Left lung (tissue), 14 donors: ENCODE measurements at places on chromosomes 11 and 22.

- DNase-seq = no peak
Observed at GRCh38 chr22:49593509-49593908, 234.2 kb downstream of the BRD1 start.

GRCh38 chr11:130458410-130458729 is 9.9 kb downstream of the ADAMTS15 start:
- no peak for DNase-seq

GRCh38 chr11:90629229-90629806 is 406.5 kb upstream of the CHORDC1 start:
- no peak for DNase-seq

GRCh38 chr22:23704062-23704461 is 13.2 kb downstream of the RGL4 start:
- no peak for DNase-seq

DNA sequence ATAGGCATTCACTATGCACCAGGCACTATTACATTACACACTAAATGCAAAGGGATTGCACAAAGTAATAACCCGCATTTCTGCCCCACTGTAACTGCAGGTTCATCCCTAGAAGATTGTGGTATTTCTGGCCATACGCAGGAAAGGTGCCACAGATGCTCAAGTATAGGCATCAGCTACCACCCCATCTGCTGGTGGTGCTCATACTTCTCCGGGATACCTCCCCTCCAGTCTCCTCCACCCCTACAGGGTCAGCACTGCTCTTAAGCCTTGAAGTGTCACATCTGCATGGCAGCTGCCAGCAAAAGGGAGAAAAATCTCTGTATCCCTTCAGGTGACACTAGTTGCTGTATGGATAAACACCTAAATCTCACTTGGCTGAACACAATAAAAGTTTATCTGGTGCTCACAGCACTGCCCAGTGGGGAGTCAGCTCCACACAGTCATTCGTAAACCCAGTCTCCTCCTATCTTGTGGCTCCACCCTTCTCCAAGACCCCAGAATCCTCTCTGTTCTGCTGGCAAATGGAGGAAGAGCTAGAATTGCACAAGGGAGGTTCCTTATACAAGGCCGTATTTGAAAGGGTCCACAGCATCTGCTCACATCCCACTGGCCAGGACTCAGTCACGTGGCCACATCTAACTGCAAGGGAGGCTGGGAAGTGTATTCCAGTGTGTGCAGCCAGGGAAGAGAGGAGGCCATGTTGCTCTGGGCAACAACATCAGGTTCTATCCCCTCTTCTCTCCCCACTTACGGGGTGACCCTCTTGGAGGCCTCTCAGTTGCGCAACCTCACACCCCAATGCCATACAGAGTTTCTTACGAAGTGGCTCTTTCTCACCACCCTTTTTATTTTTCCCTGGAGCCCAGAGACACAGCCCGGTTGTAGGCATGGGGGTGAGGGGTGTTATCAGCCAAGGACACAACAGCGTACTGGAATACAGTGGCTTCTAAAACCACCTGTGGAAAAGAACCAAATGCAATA is 114.7 kb downstream of the BUD13 start:
- DNase-seq = no peak

- no peak for DNase-seq
Observed at GRCh38 chr11:27233654-27234042, 129.4 kb downstream of the CCDC34 start.

- DNase-seq = no peak
Observed at GRCh38 chr11:121572571-121573059, 119.8 kb upstream of the SORL1-AS1 start.

GRCh38 chr11:98545544-98546175 is 475.1 kb upstream of the CNTN5 start:
- no peak for DNase-seq

GRCh38 chr22:48574776-48575617 is 1252.7 kb downstream of the BRD1 start:
- no peak for DNase-seq

DNA sequence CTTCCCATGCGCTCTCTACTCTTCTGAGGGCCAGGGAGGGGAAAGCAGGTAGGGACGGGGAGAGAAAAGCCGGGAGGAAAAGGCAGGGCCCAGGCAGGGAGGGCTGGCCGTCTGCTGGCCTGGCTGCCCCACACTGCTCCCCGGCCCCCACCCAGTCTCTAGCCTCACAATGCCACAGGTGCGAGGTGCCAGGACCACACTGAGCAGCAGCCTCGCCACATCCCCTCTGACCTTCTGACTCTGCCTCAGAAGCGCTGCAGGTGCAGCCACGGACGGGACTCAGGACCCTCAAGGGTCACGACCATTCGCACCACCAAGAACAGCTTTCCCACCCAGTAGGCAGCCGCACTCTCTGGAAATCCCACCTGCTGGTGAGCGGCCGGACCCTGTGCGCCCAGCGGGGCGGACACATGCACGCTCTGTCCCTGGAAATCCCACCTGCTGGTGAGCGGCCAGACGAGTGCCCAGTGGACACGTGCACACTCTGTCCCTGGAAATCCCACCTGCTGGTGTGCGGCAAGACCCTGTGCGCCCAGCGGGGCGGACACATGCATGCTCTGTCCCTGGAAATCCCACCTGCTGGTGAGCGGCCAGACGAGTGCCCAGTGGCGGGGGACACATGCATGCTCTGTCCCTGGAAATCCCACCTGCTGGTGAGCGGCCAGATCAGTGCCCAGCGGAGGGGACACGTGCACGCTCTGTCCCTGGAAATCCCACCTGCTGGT is 20.1 kb downstream of the TOLLIP start:
- no peak for DNase-seq

GRCh38 chr11:33654594-33654993 is 46.0 kb downstream of the C11orf91 start:
- DNase-seq = no peak

DNA sequence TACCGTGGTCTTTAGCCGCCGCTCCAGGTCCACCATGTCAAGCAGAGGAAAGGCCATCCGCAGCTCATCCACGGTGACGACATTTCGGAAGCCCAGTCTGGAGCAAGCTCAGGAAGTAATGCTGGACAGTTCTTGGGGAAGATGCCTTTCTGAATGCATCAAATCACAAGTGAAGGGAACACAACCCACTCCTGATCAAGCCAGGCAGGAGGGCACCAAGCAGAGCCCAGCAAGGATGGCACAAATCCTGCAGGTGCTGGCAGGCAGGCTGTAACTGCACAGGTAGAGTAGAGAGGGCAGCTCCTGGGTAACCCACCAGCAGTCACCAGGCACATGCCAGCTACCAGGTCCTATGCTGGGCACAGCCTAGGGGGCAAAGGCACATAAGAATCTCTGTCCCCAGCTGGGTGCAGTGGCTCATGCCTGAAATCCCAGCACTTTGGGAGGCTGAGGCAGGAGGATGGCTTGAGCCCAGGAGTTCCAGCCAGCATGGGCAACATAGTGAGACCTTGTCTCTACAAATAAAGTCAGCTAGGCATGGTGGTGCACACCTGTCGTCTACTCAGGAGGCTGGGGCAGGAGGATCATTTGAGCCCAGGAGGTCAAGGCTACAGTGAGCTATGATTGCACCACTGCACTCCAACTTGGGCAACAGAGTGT is 13.9 kb downstream of the HDHD5 start:
- DNase-seq = no peak

- DNase-seq = peak; percentile 19
Observed at GRCh38 chr11:70521475-70522308, 123.4 kb downstream of the CTTN start.

GRCh38 chr11:107526197-107526596 is 39.3 kb downstream of the ALKBH8 start:
- DNase-seq = no peak

GRCh38 chr11:23767576-23767975 is 729.3 kb upstream of the LUZP2 start:
- no peak for DNase-seq

GRCh38 chr11:6599449-6599848 is 4.0 kb downstream of the RRP8 start:
- DNase-seq = no peak

GRCh38 chr22:35479985-35480550 is 60.6 kb upstream of the RASD2 start:
- no peak for DNase-seq

- DNase-seq = no peak
Observed at GRCh38 chr11:18191376-18191775, 18.7 kb downstream of the MRGPRX4 start.

- DNase-seq = no peak
Observed at GRCh38 chr11:5597953-5598352, 1.5 kb downstream of the TRIM6 start.

DNA sequence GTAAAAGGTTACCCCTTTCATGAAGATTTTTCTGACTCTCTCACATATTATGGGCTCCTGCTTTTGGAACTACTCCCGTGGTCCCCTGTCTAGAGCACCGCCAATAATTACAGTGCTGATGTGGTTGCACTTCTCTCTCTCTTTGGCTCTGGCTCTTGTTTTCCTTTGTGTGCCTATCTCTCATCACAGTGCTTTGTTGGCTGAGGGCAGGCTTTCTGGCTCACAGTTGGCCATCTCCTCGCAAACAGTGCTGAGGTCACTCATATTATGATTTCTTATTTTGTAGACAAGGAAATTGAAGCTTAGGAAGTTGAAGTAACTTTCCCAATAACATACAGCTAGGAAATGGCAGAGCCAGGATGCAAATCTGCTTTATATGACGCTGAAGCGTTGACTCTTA is 192.5 kb downstream of the DDX10 start:
- DNase-seq = no peak

DNA sequence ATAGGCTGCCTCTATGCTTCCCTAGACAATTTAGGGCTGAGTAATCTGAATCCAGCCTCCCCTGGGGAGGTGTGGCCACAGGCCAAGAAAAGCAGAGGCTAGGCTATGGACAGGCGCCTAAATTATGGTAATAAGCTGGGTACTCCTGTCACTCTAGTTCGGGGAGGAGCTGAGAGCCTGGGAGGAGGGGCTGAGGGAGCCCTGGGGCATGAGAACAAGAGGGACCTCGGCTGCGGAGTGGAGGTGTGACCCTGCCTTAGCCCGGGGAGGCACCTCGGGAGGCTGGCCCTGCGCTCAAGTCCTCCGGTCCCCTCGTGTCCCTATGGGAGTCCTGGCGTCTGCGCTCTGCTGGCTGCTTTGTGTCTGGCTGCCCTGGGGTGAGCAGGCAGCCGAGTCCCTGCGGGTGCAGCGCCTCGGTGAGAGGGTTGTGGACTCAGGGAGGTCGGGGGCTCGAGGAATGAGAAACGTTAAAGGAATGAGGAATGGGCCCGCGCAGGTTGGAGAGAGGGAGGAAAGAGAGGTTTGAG is at the start of gene OTOG:
OTOG (plus strand) TSS at position 209 of the 527 bp plus-strand sequence; CDS start at position 323, 114 bp downstream.
- no peak for DNase-seq

DNA sequence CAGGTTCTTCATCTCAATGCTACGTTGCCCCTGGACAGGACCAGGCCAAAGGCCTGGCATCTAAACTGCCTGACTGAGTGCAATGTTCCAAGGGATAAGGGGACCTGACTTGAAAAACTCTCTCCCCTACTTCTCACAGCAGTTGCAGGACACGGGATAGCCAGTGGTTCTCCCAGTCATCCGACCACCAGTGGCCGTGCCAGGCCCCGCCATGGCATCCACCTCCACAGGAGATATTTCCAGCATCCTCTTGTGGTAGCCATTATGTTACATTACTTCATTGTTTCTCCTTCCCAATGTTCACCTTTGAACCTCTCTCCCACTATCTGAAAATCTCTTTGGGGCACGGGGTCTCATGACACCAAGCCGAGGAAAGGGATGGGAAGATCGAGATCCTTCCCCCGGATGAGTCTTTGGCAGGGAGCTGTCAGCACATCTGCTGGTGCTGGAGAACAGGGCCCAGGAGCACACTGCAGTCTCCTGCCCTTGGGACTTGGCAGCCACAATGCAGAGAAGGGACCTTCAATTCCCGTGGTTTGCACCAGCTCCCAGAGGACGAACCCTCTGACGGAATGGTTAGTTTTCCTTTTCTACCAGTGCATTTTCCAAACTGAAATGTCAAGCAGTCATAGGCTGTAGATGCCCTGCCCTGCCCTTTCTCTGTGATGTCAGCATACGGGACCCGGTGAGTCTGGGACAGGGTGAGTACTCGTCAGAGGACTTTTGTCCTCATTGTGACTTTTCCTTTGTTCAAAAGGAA is 121.2 kb downstream of the ETS1 start:
- DNase-seq = no peak

DNA sequence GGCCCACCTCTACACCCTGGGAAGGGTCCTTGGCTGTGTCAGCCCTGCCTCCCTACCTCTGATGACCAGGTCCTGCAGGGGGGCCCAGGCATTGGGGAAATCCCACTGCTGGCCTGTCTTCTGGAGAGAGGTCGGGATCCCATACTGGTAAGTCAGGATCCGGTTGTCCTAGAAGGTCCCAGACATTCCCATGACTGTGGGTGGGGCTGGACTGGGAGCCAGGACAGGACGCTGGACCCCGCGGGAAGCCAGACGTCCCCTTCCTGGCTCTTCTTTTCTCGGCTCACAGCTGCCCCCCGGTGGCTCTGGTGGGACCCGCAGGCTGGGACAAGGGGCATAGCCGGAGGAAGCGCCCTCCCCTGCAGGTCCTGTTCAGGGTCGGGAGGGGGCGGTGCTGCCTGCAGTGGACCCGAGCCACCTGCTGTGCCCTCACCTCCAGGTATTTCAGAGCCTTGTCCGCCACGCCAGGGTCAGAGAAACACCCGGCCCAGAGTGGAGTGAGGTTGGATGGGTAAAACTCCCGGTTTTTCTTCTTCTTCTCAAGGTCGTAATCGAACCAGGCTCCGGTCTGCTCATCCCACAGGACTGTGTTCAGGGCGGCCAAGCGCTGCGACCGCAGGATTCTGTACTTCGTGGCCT is 20.0 kb downstream of the TREH start:
- peak; percentile 74 for DNase-seq

DNA sequence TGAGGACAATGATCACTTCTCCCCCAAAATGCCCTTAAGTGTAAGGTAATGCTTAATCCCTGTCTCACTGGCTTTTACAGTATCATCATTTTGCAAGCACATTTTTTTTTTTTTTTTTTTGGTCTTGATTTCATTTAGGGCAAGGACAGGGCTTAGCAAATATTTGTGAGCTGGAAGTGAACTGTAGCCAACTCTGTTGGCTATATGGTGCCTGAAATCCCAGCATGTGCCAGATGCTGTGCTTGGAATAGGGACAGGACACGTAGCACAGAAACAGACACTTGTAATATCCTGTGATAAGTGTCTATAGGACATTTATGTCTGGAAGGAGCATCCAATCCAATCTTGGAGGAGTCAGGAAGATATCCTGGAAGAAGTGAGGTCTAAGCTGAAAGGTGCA is 198.3 kb downstream of the NAV2 start:
- DNase-seq = no peak
